ENCODE measurements at places on chromosomes 6 and 20. TPM values are rescaled to one million over a fixed set of nuclear protein-coding genes. Genes with fewer than 3 reads are reported as not detected.

- no peak for DNase-seq
Measured at GRCh38 chr6:45915780-45916468, 99.7 kb downstream of the CLIC5 start.

DNA sequence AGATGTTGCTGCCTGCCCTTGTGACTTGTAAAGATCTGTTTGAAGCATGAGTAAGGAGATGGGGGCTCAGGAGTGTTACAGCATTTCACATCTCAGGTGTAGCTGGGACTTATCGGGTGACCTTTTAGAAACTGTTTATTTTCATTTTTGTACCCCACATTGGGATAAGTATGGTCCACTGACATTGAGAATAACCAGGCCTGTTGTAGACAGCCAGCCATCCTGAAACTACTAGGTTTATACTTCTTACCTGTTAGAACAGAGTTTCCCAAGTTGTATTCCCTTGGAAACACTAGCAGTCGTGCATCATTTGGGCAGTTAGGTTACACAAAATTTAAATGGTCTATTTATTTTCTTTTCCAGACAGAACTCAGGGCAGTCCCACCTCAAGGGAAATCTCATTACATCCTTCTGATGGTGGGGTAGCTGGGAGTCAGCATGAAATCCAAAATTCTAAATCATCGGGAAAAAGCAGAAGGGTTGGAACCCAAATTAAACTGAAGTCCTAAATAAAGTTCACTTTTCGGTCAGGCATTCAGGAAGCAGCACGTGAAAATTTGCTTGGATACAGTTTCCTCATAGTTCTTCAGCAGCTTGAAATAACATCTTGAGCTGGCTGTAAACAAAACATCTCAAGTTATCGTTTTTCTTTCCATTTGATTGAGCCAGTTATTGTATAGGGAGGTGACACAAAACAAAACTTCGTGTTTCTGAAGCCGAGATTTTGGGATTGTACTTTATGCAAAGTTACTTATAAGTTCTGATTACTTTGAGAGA, 30.5 kb downstream of the FOXO3 start:
- no peak for DNase-seq

DNA sequence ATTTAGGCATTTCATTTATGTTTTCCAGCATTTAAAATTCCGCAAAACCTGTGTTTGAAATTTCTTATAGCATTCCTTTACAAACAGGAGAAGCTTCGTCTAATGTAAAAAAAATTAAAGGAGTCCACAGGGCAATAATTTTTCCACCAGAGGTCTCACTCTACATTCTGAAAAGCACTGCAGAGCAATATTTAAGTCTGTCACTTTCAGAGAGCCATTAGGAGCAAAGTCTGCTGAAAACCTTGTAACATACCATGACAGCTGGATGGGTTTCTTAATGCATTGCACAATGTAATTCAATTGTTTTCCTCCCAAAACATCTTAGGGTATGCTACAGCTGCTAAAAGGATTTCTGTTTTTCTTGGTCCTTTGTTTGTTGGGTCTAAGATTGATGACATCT, 18.0 kb downstream of the BAG2 start:
- DNase-seq: no peak

DNA sequence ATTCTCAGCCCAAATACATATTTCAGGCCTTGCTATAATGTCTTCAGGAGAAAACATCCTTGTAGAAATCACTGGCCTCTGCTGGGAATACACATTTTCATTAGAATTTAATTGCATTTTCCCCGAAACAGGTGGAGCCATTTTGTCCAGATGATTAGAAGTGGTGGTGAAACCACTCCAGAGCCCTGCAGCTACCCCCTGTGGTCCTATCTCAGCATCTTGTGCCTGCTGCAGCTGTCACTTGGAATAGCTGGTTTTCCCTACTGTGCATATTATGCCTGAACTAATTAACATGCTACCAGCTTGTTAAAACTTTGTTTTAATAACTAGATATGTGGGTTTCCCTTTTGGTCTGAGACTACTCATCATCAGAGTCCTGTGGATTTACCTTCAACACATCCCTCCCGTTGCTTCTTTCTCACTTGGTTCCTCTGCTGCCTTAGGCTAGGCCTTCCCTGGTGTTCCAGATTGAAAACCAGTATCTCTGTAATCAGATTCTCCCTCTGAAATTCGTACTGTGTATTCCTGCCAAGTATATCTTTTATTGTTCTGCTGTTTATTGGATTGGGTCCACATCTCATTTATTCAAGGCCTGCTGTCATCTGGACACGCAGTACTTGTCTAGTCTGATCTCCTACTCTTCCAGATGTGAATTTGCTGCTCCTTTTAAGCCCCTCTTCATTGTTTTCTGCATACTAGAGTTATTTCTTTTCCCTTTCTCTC, 15.2 kb downstream of the DNAH8 start:
- DNase-seq: no peak

DNA sequence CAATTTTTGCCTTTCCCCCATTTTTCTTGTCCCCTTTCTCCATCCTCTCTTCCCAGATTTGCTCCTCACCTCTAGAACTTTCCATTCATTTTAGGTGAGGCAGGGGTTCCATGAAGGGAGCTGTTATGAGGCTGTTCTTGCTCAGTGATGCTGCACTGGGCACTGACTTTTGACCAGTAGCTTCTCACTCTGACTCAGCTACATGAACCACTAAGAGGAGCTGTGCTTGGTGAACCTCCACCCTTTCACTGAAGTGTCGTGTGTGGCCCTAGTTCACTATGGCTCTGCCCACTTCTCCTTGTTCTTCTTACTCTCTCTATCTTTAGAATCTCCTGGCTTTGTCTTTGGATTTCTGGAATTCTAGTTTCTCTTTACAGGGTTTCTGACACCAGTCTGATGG, 307.1 kb upstream of the RNF24 start:
- no peak for DNase-seq

DNA sequence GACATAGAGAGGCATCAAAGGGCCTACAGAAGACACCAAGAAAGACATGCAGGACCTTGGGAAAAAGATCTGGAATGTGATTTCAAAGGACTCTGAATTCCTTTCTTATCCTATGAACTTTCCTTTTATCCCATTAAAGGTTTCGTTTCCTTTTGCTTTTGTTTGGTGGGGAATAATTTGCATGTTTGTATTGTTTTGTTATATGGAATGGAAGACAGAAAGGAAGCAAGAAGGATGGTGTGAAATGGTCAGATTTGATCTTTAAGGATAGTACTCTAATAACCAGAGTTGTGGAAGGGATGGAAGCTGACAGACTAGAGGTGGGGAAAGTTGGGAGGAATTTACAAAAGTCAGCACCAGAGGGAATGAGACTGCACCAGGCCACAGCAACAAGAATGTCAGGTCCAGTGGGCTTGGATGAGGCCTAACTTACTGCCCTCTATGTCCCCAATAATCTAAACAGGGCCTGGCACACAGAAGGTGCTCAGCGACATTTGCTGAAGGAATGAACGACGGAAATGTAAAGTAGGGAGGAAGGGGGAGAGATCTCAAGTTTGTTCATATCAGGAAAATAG, 173.7 kb downstream of the FOXA2 start:
- no peak for DNase-seq

DNA sequence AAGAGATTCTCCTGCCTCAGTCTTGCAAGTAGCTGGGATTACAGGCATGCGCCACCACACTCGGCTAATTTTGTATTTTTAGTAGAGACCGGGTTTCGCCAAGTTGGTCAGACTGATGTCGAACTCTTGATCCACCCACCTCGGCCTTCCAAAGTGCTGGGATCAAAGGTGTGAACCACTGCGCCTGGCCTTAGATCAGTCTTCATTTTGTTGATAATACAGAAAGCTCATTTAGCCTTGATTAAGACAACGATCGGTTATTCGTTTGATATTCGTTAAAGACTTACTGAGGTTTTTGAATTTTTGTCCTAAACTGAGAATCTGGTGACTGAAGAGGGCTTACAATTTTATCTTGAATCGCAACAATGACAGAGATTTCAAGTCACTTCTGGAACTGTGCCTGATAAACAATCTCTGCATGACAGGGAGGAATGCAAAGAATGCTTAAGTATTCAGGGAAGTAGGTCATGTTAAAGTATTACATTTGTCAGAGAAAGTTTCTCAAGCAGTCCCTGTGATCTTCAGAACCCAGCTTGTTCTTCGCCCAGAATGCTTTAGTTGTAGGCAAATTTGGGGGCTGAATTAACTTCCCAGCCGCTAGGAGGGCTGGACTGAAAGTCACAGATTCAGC, 14.8 kb downstream of the AKAP12 start:
- DNase-seq: no peak

DNA sequence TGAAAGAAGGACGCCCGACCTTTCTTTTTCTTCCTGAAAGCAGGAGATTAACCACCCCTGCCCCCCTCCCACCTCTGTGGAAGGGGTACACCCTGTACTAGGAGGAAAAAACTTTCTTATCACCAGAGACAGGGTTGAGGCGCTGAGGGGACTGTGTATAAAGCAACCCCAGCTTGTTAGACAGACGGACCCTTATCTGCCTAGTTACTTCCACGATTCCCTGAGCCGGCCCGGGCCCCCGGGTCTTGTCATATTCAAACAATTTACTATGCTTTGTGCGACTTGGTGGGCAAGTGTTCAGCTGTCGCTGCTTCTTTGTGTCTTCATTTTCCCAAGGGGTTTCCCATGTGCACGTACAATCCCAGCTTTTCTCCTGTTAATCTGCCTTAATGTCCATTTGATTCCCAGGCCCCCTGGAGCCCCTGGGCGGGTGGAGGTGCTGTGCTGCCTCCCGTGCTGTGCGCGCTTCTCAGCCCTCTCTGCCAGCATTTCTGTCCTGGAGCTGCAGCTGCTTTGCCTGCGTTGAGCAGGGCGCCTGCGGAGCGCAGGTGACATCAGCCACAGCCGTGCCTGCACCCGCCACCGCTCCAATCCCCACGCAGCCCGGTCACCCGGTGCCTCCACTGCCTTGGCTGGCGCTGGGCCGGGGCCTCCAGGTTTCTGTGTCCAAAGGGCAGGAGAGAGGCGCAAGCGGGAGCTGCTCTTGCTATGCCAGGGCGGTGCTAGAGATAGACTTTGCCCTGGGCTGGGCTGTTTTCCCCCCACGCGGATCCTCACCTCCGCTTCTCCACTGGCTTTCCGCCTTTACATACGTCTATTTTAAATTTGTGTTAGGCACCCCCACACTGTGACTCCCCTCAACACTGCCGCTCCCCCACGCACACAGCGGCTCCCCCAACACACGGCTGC, 96.2 kb downstream of the TTLL2 start:
- no peak for DNase-seq

DNA sequence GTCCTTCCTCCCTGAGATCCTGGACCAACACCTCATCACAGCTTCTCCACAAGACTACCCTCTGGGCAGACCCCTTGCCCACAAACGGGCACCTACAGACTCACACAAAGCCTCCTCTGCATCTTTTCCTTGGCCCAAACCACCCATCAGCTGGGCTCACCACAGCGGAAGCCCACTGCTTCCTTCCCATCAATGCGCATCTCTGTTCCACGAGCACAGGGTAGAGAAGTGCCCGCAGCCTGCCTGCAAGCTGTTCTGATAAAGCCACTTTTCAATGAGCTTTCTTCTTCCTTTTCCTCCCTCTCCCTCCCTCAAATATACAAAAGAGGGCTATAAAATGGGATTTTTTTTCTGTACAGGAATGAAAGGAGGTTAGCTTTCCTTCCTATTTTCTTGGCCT, 111.2 kb downstream of the NFATC2 start:
- DNase-seq: no peak

- DNase-seq: no peak
Measured at GRCh38 chr20:32626859-32627636, 41.9 kb upstream of the NOL4L start.

DNA sequence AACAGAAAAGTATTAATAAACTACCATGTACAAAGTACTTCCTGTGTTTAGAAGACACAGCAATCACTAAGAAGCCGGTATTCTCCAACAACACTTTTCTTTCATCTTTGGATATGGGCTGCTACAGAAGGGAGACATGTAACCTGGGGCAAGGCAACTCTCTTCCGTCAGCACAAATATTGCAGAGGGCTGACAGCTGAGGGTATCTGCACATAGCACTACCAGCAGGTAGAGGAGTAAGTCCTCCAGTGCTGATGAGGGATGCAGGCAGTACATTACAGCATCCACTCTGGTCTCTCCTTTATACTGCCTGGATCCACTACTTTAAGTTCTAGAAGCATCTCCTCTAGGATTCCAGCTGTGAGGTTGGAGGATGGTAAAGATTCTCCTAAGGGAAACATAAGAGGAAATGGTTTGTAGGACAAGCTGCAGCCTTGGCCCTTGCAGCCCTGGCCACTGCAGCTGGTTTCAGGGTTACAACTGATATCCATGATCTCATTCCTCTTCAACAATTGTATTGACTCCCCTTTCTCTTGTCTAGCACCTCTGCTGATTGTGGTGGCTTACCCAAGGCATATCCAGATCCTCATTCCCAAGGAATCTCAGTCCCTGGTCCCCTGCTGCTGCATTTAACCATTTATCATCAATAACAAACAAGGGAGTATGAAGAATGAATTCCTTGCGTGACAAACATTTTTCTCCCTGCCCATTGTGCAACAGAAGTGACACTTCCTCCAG, 110.7 kb upstream of the ADGRF1 start:
- no peak for DNase-seq

Gene CNR1
- total RNA-seq: 10.4 TPM

Gene PSORS1C1
- total RNA-seq: 3.0 TPM

Gene GMEB2
- total RNA-seq: 10.3 TPM

Gene ALDH8A1
- 1.6 TPM for total RNA-seq

Gene CAGE1
- total RNA-seq: not detected
